Urothelium cell line (cell line): ENCODE measurements at places on chromosomes 11 and 22.

DNA sequence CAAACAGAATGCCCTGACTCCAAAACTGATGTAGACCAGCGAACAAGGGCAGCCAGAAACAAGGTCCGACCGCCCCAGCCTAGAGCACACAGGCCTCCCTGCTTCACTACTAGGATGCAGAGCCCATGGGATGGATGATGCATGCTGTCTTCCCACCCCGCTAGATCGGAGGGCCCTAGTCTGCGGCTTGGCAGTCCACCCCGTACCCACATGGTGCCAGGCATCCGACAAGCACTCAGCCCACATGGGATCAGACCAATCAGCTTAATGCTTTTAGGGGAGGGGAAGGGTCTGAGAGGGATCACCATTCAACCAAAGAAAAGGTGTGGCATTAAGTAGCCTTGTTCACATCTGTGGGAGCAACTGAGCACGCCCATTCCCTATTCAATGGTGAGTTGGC, 30.6 kb downstream of the PISD start:
- no peak for DNase-seq

- DNase-seq: no peak
Measured at GRCh38 chr11:64231546-64231945, 1.2 kb downstream of the DNAJC4 start.

DNA sequence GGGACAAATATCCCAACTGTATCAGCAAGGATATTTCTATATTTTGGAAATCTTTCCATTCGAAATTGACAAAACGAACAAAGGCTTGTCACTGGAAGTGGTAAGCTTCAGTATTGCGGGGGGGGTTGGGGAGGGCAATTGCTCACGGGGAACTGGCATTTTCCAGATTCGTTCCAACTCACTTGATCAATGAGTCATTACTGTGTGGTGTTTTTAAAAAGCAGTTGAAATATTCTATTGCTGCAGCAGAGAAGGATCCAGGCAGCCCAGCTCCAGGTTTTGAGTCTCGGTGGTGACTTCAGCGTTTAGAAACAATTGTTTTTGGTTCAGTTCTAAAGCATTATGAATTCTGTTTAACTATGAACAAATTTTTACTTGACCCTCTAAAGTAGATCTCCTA, 33.8 kb upstream of the FBLN1 start:
- DNase-seq: peak; percentile 64

- no peak for DNase-seq
Measured at GRCh38 chr11:95762534-95762933, 27.0 kb downstream of the FAM76B start.

- DNase-seq: no peak
Measured at GRCh38 chr11:86208572-86208971, 36.0 kb upstream of the EED start.
